Head of caudate nucleus (tissue), 42 donors: ENCODE measurements at places on chromosomes 7 and 10.

- DNase-seq, result no peak
Measured at GRCh38 chr10:118729200-118729599, 25.6 kb downstream of the CACUL1 start.

GRCh38 chr7:44761207-44762161 lies 12.8 kb downstream of the ZMIZ2 start:
- DNase-seq, result no peak

DNA sequence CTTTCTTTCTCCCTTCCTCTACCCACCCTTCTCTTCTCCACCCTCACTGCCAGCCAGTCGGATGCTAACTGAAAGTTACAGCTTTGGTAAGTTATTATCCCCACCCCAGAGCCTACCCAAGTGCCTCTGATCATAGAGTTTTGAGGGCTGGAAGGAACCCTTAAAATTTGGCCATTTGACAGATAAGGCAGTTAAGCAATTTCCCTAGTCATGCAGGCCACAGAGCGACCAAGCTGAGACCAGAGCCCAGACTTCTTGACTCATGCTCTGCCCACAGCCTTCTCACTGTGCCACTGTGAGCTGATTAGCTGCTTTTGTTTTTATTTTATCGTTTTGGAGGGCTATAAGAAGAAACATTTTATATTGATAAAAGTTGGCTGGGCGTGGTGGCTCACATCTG lies 17.2 kb downstream of the SAP25 start:
- no peak for DNase-seq

- DNase-seq, result no peak
Measured at GRCh38 chr7:25663877-25664276, 435.6 kb upstream of the NPVF start.
